ENCODE measurements at places on chromosomes 2 and 18.

DNA sequence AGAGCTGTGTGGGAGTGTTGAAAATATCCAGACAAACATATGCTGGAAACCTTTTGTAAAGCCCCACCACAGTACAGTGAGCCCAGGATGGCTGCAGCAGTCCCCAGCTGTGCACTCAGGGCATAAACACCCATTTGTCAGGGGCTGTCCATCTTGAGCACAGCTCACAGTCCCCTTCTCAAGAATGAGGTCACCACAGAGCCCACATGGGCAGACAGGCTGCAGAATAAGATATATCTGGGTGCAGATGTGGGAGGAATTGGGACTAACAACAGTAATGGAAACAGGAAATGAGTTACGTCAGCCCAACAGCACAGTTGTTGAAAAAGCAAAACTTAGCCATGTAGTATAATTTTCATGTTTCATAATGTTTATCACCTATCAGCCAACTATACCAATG is 219.6 kb downstream of the ETAA1 start:
- DNase-seq: no peak

GRCh38 chr2:172462373-172462848 is 35.0 kb downstream of the ITGA6 start:
- no peak for DNase-seq

- no peak for DNase-seq
These were observed 61.0 kb upstream of the DTNA start for GRCh38 chr18:34649080-34649479.

GRCh38 chr2:197377670-197378069 is 57.2 kb downstream of the SF3B1 start:
- DNase-seq: no peak

DNA sequence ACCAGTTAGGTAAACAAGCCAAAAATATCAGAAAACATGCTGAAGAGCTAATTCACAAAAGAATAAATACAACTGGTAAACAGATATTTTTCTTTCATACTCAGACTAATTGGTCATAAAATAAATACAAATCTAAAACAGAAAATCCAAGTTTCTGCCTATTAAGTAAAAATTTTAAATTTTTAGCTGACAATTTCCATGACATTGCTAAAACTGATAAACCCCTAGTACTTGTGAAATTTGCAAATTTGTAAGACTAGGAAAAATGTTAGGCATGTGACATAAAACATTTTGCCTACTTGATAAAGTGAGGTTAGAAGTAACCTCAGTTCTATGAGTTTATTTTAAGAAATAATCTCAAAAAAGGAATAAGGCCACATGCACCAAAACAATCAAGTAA is 356.1 kb downstream of the LRATD1 start:
- no peak for DNase-seq

GRCh38 chr2:134193006-134193405 is 60.9 kb upstream of the MGAT5 start:
- DNase-seq: no peak

DNA sequence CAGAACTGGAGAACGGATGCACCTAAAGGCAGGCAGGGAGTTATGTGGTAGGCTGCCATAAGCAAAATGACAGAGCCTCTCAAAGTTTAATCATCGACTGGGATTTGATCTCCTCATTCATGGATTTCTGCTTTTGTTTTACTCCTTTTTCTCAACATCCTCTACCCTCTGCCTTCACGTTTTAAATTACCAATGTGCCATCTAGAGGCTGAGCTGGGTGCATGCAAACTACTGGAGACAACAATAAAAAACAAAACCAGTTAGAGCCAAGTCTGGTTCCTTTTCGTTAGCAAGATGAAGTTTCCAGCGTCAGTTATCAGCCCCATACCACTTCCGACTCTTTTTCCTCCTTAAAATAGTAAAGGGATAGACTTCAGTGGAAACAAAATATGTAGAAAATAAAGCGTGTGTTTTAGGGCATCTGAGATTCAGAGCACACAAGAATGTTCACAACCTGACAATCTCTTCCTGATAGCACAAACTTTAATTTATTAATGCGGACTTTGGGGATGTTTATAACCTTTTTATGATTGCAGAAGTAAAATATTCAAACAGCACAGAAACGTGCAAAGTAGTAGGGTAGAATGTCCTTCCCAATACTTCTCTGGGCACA is 117.0 kb downstream of the LAMA1 start:
- no peak for DNase-seq

DNA sequence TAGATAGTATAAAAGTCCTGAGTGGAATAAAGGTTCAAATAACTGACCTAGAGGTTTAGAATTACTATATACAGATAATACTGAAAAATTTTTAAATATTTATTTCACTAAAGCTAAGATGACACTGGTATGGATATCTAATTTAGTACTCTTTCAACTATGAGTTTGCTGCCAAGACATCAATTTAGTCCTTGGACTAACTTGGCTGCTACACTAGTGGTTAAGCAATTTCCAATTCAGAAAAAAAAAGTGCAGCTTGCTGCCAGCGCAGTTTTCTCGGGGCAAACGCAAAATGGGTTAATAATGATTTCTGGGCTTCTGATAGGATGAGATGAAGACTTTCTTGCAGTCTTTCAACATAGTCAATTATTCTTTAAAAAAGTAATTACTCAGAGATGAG is 10.8 kb downstream of the BUB1 start:
- DNase-seq: no peak

DNA sequence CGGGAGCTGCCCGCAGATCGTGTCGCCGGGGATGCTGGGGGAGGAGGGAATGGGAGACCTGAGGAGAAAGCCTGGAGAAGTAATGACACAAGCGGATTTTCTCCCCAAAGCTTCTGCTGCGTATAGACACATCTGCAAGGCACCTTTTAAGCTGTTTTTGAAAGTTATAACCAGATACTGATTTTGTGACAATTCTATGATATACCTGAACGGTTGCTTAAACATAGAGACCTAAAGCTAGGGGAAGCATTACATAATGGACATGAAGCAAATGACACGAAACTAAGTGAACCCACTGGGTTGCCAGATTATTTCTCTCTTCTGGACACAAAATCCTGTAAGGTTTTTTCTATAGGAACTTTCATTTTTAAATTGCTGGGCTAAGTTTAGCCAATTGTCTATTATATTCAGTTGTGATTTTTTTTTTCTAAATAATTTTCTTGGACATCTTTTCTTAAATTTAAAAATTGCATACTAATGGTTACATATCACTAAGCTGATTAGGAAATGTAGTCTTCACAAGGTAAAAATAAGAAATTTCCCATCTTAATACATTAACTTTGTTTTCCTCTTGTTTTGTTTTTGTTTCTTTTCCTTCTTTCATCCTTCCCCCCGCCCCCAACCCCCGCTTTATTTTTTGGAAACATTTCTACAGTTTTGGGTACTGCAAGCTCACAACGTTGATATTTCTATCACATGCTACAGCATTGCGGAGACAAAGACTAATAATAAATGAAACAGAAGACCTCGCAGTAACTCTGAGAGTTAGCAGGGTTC is 1.3 kb downstream of the OSBPL6 start:
- DNase-seq: no peak

DNA sequence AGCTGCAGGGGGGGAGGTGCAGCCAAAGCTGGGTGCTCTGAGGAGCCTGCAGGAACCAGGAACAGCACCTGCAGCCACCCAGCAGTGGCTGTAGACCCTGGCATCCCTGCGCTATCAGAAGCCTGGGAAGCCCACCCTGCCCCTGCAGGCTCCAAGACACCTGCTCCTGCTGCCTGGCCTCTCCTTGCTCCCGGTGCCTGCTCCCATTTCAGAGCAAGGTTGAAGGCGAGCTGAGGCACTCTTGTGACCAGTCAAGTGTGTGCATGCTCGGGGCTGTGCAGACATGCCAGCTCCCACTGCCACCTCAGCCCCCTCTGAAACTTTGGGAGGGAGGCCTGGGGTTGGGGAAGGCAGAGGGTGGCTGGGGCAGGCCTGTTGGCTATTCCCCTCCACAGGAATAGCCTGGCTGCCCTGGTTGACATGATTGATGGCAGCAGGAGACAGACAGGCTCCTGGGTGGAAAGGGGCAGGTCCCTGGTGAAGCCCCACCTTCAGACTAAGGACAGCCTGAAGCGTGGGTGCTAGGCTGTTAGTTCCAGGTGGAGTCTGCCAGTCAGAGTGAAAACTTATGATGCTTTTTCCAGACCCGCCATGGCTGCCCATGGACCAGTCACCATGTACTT is 151.4 kb downstream of the MBD5 start:
- no peak for DNase-seq

DNA sequence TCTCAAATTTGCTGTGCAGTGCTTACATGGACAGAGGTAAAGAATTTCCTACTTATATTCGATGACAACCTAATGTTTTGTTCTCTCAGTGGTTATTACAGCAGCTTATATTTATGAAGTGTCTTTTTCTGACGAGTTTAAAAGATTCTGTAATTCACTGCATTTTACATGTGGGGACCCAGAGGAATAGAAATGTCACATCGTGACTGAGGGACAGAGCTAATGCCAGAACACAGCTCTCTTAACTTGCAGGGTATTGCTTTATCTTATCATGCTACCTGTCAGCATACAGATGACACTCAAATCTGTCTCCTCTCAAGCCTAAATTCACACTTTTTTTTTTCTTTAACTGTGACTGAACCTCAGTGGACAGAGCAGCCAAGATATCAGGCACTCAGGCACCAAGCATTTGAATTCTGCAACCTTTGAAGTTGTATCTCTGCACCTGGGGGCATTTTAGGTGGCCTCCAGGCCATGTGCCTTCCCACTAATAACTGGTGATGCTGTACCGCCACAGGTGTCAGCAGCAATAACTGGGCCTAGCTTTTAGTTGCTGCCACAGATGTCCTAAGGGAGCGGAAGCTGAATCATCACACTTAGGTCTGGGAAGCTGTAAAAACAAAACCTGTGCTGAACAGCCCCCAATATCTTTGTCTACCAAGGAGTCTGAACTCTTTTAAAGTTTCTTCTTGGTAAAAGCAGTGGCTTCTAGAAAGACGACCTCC is 315.8 kb upstream of the NRP2 start:
- no peak for DNase-seq

- DNase-seq: no peak
These were observed 21.3 kb upstream of the TCF4 start for GRCh38 chr18:55609160-55609825.

DNA sequence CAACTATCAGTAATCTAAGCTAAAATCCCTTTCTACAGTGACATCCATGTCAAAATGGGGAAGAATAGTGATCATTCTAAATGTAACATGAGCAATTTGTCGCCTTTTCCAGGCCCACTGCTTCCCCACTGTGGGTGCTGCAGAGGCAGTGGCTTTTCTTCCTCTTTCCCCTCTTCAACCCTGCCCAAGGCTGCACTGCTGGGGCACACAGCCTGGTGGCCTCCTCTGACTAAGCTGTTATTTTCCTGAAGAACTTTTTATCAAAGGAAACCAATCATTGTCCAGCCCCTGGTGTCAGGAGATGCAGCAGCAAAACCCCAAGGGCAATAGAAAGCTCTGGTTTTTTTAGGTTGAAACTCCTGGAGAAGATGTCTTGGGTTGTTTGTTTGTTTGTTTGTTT is 117.6 kb upstream of the KLF7 start:
- DNase-seq: no peak
